Muscle of leg (tissue), 16 donors: ENCODE measurements at places on chromosomes 16 and 17. TPM values are rescaled to one million over a fixed set of nuclear protein-coding genes. Genes with fewer than 3 reads are reported as not detected.

Gene KRTAP9-2
- total RNA-seq = not detected

GRCh38 chr17:76155988-76156661 is 15.1 kb upstream of the FOXJ1 start:
- DNase-seq = no peak

DNA sequence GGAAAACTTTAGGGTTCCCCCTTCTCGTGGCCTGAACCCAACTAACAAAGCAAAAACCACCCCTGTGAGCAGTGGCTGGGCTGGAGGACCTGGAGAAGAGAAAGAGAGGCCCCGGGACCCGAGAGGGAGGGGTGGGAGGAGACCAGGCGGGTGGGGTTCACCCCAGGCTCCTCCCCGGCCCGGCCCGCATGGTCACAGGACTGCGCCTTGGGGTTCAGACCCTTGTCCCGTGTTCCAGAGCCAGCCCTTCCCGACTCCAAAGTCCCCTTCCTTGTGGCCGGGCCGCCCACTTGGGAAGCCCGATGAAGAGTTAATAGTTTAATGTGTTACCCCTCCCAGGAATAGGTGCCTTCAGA is 852 bp downstream of the MARVELD3 start:
- no peak for DNase-seq

DNA sequence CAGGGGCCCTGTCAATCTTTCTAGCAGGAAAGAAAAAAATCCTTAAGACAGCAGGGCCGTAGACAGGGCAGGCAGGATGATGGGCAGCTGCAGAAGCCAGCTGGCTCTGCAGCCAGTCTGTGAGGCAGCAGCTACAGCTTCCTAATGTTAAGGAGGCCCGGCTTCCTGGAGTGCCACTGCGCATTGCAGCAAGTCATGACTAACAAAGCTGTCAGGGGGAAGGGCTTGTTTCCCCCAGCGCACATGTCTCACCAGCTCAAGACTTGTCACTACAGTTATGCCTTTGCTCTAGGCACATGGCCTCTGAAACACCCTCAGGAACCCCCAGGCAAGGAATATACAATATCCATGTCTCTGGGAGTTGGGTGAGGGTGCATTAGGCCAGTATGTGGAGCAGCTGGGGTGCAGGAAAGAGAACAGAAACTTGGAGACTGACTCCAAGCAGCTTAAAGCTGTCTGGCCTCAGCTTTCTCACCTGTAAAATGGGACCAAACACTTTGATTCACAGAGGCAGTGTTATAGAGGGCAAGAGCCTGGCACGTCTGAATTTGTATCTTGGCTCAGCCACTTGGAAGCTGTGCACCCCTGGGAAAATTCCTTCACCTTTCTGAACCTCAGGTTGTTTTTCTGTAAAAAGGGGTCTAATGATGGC is 220.0 kb downstream of the HAPSTR1 start:
- DNase-seq = peak; percentile 57

- DNase-seq = no peak
These were observed 225.2 kb downstream of the GRIN2A start for GRCh38 chr16:9957002-9957401.

DNA sequence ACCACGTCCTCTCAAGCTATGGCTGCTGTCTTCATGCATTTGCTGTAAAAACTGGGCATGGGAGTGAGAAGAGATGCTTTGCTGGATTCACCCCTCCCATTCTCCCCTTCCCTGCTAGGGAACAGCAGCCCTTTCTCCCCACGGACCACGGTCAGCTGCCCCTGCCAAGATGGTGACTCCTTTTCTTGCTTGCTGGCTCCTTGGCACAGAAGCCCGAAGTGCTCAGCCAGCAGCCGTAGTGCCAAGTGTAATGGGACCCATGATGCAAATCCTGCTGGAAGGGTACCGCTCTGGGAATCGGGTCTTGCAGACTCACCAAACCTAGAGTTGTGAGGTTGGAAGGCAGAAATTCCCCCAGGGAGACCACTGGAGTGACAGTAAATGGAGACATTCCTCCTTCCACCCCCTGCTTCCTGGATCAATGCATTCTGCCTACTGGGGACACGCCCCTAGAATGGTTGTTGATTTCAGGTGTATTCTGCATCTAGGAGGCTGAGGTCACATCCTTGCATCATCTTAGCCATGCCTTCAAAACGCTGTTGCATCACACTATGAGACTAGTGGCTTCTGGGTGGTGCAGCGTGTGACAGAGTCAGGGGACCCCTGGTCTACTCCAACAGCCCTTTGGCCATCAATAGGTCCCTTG is 63.0 kb upstream of the CBX4 start:
- no peak for DNase-seq

Gene FOXL1
- total RNA-seq = 0.40 TPM

DNA sequence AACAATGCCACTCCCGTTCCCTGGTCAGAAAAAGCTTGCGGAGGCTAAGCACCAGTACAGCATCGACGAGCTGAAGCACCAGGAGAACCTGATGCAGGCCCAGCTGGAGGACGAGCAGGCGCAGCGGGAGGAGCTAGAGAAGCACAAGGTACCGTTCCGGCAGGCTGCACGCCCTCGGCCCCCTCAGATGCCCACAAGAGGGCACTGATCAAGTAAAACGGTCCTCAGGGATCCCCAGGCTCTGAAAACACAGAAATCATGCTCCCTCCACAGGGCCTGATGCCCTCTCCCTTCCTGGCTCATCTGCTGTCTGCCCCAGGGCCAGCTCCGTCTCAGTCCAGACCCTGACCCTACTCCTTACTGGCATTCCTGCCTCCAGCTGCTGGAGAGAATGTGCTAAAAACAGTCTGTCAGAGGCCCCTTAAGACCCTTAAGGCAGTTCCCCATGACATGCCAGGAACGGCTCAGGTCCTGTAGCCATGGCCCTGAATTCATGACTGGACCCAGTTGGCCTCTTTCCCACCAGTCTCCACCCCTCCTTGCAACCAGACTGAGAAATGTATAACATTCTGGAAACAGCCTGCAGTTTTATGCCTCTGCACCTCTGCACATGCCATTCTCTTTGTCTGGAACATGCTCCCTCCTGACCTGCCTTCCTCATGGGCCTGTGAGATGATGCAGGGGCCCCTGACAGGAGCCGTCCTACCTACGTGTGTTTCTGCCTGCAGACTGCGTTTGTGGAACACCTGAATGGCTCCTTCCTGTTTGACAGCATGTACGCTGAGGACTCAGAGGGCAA is 21.8 kb downstream of the DRC3 start:
- no peak for DNase-seq

DNA sequence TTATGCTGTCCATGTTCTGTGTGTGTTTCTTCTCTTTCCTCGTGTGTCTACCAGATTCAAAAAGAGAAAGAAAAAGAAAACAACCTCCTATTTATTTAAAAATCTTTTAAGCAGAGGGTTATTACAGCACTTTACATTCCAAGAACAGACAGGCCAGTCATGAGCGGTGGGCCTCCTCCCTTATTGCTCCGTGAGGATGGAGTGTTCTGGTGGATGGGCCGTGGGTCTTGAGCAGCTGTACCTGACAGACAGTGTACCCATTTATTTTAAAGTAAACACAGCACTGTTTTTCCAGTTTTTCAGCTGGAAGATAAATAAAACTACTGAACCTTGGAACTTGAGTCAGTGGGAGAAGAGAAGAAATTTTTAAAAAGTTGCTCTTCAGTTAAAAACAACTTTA is 52.4 kb downstream of the WWP2 start:
- no peak for DNase-seq

DNA sequence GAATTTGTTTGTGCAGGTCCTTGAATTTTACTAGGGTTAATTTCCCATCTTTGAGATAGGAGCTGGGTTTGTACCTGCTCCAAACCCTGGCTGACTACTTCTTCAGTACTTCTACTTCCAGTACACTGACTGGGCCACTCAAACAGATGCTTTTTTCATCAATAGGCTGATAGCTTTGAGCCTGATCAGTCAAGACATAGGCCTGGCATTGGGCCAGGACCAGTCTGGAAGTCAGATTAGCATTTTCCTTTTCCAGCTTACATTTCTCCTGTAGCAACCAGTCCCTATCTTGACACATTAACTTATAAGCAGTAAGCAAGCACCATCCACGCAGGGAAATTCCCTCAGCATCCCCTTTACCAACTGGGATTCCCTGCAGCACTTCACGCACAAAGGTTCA is 7.5 kb upstream of the TMEM101 start:
- no peak for DNase-seq

DNA sequence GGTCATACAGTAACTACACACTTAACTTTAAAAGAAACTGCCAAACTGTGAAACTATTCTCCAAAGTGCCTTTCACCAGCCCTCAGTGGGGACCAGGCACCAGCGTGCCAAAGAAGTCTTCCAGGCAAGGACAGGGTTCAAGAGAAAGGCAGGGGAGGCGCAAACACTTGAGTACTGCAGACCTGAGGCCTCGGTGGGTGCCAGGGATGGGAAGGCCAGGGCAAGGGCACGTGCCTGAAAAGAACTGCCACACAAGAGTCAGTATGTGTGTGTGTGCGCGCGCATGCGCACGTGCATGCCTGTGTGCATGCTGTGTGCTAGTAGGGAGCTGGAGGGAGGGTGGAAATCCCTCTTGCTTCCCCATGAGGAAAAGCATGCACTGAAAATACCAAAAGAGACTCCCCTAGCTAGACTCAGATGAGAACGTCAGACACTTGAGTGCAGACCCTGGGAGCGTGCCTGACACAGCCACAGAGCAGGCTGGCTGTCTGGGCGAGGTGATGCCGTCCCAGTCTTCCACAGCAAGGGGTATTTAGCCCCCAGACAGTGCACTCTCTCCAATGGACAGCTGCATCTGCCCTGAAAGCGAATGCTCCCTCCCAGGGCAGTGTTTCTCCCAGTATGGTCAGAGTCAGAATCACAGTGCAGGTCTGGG is 40.1 kb upstream of the GSG1L start:
- DNase-seq = no peak

DNA sequence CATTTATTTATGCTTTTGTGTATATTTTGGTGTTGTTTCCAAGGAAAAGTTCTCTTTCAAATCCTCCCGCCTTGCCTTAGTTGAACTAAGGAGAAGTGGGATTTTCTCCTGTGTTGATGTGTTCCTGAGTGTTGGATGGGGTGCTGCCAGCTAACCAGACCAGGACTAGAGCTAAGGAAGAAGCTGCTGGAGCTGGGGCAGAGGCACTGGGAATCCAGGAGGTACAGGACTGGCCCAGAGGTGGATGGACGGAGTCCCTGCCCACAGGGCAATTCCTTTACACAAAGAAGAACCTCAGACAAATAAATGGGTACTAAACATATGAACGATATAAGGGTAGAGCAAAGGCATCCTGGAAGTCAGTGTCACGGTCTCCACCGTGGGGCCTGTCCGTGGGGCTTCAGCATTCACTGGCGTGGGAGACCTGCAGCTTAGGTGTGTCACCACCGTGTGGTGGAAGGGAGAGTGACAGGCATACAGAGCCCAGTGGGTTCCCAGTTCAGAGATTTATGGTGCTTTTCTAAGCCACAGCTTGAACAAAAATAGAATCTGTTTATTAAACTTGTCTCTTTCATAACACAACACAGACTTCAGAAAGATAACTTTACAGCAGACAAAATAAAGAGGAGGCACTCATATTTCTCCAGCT is 270.7 kb downstream of the NTN1 start:
- peak; percentile 34 for DNase-seq

Gene NXN
- total RNA-seq = 36.8 TPM

Gene CAMKK1
- total RNA-seq = 6.3 TPM

Gene SHCBP1
- total RNA-seq = 6.6 TPM

GRCh38 chr16:84196727-84197394 is 5.9 kb downstream of the ADAD2 start:
- DNase-seq = no peak

GRCh38 chr16:57873218-57873617 is 70.9 kb upstream of the KIFC3 start:
- DNase-seq = no peak

Gene C16orf54
- total RNA-seq = 0.18 TPM

DNA sequence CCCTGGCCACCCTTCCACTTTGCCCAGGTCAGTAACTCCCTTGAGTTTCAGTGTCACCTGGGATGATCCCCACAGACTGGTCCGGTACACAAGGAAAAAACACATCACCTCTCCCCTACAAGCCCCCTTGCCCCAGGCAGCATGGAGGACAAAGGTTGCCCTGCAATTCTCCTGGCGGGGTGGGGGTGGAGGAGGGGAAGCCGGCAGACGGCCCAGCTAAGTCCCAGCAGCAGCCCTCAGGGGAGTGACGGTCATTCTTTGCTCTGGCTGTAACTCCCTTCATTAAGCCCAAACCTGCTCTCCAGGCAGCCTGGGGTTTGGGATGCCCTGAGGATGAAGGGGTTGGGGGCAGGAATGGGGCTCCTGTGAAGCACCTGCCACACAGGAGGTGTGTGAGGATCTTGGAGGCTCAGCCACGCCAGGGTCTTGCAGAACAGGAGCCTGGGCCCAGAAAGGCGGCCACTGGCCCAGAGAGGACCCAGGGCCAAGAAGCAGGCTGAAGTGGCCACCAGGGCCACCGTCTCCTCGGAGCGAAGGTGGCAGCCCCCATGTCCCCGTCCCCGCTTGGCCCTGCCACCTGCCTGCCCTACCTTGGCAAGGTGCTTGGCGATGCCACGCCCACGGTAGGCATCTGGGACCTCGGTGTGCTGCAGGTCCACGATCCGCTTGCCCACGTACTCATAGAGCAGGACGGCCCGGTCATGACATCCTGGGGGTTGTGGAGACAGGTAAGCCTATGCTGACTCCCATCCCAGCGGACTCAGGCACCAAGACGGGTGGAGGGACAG is 9.5 kb downstream of the NATD1 start:
- no peak for DNase-seq

Gene TRAP1
- 66.6 TPM for total RNA-seq

GRCh38 chr16:3194792-3195191 is 6.8 kb downstream of the OR1F1 start:
- DNase-seq = no peak

Gene TBC1D3I
- 0.09 TPM for total RNA-seq

DNA sequence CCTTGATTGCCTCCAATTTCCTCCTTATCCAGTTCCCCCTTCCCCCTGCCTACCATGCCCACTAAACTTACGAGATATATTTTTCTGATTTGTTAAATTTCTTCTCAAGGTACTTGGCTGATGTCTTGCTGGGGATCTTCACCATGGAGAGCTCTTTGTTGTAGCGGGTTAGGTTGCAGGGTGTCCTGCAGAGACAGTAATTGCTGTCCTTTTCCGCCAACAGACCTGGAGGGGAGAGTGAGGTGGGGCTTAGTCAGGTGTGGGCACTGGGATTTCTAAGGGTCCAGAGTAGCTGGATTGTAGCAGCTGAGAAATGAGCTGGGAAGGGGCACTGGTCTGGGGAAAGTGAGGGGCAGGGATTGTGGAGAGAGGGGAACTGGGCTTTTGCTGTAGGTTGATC is 32.1 kb downstream of the SPACA3 start:
- DNase-seq = no peak

DNA sequence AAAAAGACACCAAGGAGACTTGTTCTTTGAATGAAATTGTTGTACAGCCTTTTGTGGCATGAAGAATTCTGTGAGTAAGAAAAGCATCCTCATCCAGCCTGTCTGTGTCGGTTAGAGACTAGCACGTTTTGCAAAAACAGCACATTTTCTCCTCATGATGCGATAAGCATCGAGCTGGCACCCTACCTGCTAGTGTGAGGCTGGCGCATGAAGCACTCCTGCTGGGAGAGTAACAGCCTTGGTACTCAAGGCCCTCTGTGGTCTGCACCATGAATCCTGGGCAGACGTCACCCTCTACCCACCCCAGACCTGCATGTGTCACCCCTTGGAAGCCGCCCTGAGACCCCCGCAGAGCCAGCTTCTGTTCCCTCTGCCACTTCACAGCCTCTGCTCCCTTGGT is 92.6 kb upstream of the TMEM132E start:
- DNase-seq = no peak

Gene SRR
- total RNA-seq = 12.4 TPM
